Stimulated activated CD4-positive, alpha-beta T cell treated with anti-CD3 and anti-CD28 coated beads, Interleukin-15, amount 100 ng/mL, for 1 hour (primary cell): ENCODE measurements at places on chromosomes 3 and 15.

DNA sequence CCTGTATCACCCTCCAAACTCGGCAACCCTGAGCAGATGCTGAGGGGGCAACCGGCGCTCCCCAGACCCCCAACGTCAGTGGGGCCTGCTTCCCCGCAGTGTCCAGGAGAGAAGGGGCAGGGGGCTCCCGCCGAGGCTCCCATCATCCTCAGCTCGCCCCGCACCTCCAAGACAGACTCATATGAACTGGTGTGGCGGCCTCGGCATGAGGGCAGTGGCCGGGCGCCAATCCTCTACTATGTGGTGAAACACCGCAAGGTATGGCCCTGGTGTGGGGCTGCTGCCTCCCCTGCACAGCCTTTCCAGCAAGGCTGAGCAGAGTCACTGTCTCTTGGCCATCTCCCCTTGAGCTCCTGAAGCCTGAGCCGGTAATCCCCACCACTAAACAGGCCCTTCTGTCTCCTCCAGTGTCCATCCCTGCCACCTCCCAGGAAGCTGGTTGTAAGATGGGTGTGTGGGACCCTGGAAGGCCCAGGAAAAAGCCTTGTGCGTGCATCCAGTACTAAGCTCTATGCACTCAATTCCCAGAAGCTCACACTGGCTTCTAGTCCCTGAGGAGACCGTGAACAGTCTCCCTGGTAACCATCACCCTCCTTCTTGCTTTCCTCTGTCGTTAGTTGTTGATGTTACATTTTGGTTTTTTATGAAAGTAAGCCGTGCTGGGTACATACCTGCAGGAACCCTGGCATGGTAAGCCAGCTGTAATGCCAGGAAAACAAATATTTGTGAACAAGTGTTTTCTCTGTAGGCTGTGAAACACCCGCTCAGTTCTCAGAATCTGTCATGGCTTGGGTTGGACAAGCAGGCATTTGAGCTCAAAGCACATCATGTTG, 63.3 kb downstream of the BOC start:
- DNase-seq = no peak

DNA sequence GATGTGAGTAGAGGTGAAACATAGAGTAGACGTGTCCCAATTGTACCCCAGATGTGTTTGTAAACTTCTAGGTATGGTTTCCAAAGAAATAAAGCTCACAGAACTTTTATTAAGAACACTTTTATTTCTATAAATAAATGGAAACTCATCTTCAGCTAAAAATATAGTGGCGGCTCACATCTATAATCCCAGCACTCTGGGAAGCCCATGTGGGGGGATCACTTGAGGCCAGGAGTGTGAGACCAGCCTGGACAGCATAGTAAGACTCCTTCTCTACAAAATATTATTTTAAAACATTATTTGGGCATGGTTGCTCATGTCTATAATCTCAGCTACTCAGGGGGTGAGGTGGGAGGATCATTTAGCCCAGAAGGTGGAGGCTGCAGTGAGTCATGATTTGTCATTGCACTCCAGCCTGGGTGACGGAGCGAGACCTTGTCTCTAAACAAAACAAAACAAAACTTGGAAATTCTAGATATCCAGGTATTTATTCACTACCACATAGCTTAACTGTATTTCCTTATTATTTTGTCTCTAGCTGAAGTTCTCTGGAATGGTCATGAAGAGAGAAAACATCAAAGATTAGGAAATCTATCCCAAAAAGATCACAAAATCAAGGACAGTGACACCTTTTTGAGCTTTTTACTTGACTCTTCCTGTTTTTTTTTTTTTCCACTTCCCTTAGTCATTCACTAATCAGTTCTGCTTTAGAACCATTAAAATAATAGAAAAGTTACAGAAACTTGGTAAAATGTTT, 258.1 kb downstream of the TIGIT start:
- DNase-seq = no peak

- no peak for DNase-seq
These were observed 130.8 kb downstream of the ZNF621 start for GRCh38 chr3:40655551-40655950.

- peak; percentile 15 for DNase-seq
These were observed 672 bp downstream of the TFRC start for GRCh38 chr3:196081002-196081833.

GRCh38 chr3:39434574-39434973, 28.1 kb downstream of the RPSA start:
- DNase-seq = no peak
